ENCODE measurements at places on chromosomes 5 and 9.

- DNase-seq = no peak
Observed at GRCh38 chr5:169549453-169550100, 34.0 kb upstream of the SPDL1 start.

DNA sequence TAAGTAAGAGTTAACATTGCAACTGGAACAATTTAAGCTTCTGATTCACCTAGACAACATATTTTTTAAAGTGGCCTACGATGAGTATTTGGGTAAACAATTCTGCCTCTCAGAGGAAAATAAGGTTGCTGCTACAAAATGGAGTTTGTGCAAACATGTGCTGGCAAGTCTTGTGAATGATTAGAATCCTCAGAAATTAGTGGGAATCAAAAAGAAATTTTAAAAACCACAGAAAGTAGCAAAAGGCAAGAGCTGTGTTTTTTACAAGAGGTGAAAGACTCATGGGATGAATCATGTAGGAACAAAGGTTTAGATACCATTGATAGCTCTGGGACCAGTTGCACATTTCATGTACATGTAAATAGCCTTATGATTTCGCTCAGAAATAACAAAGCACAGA, 561.6 kb downstream of the TAF11L14 start:
- DNase-seq = no peak

- DNase-seq = no peak
Observed at GRCh38 chr5:69268899-69269298, 34.2 kb downstream of the CDK7 start.

DNA sequence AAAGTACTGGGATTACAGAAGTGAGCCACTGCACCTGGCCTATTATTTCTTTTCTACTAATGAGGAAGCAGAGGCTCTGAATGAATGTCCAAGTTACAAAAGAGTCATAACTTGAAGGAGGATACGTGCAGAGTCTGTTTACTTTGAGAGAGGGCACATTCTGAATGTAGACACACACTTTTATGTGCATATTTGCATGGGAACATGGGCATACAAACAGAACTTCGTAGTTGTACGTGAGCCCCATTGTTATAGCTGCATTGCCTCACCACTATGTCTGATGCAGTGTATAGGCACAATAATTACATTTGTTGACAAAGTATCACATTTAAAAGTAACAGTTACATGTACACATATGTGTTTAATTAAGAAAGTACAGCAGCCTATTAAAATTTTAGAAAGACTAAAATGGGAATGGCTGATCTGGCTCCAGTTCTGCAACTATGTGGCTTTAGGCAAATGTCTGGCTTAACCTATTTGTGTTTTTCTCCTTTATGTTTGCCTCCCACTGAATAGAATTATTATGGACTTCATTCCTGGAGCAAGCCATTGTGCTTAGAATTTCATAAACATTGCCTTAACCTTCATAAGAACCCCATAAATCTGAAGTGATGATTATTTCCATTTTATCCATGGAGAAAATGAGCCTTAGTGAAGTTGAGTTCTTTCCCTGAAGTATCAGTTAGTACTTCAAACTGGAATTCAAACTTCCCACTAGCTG, 3.0 kb upstream of the DPYSL3 start:
- no peak for DNase-seq

DNA sequence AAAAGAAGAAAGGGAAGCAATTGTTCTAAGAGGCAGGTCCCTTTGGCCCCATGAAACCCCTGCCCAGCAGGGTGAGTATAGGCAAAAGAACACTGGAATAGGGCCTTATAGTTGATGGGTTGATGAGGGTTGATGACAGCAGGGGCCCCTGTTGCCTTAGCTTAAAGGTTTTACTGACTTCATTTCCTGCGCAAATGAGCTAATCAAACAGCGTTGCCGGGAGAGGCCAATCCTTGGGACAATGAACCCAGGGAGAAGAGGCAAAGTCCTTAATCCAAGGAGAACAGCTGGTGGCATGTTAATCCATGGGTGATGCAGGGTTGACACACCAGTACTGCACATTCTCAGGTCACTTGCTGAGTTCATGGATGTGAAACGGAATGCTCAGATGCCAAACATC, 22.0 kb upstream of the EPB41L4B start:
- DNase-seq = no peak

DNA sequence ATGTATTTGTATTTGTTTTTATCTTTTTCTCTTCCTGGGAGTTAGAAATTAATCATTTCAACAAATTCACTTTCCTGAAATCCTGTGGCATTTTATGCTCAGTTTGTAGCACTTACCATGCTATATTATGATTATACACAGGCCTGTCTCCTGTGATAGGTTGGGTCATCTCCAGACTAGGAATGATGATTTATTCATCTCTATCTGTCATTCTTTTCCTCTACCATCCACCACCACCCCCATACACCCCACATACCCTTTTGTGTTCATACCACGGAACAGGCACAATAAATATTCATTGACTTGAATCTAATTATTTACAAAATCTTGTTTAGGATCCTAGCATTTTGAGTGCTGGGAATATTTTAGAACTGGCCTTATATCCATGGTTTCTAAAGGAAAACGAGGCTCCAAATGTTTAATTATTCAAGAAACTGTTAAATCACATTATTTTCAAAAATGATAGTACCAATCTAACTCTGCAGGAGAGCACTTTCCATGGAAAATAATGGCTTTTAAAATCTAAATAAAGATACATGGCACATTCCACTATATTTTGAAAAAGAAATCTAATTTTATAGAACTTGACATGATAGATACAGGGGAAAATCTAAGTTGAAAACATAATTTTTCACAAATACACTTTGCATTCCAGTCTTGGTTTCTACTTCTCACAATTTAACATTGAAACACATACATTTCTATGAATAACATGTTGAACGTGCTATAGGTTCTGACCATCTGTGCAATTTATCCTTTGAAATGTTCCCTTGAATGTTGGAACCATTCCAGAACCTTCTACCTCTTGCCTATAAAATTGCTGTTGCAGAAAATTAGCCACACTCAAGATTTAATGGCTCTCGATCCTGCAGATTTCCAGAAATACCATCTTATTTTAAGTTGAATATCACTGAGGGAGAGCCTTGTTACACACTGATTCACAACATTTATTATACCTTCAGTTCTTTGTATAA, 89.3 kb downstream of the STARD4 start:
- no peak for DNase-seq

DNA sequence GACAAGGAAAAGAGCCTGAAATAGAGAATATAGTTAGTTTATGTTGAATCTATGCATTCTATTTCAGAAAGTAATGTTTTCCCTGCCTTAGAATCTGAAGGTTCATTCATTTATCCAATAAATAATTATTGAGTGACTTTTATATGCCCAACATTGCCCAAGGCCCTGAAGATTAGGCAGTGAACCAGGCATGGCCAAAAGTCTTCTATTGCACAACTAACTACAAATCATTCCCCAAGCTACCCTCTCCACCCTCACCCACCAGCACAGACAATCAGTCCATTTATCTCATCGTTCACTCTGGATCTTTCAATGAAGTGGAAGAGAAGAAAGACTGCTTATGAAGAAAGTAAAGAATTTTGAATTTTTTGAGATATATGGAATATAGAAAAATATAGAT, 268.4 kb downstream of the PLK2 start:
- no peak for DNase-seq

DNA sequence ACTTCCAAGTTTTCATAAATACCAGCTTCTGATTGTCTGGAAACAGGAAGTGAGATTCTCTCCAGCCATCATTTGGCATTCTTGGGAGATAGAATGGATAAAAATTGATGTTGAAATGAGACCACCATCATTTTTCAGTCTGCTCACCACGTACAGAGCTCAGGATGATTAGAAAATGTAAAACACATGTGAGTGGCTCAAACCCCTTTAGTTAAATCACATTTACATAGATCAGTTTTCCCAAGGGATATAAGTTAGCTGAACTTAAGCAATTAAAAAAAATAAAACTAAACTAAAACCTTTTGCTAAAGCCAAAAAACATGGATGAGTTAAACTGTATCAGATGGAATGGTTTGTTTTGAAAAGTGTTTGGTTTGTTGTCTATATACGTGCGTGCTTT, 37.1 kb upstream of the GDNF start:
- DNase-seq = no peak

DNA sequence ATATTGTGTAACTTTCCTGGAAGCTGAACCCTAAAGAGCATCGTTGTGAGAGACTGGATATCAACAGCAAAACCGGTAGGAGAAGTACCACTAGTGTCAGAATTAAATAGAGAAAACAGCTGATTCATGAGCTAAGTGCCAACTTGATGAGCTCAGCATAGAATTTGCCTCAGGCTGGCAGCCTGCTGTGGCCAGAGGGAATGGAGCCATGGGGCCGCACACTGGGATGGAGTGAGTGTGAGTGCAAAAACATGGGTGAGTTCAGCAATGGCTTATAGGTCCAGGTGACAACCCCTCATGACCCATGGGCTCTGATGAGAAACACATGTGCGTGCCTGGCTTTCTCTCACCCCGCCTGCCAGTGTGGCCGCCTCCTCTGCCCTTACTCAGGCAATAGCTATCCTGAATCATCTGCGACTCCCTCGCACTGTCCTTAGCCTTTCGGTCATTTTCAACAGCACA, 25.4 kb downstream of the ADAMTS16 start:
- peak; percentile 36 for DNase-seq

- DNase-seq = no peak
Observed at GRCh38 chr5:57680686-57681085, 198.1 kb upstream of the ACTBL2 start.

GRCh38 chr9:114108016-114108833, 9.1 kb upstream of the KIF12 start:
- peak; percentile 83 for DNase-seq

DNA sequence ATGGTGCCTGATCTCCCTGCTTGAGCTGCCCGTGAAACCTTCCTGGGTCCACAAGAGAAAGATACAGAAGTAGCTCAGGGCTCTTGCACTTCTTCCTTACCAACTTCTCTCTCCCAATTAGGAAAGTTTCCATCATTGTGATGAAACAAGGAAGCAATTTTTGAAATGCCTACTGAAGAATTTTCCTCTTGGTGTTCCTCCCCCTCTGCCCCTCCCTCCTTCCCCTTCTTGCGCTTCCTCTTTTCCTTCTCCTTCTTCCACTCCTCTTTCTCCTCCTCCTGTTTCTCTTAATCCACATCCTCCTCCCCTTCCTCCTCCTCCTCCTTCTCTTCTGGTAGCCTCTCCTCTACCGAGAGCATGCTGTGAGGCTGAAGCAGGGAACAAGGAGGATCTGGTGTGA, 36.3 kb upstream of the OTULINL start:
- no peak for DNase-seq

DNA sequence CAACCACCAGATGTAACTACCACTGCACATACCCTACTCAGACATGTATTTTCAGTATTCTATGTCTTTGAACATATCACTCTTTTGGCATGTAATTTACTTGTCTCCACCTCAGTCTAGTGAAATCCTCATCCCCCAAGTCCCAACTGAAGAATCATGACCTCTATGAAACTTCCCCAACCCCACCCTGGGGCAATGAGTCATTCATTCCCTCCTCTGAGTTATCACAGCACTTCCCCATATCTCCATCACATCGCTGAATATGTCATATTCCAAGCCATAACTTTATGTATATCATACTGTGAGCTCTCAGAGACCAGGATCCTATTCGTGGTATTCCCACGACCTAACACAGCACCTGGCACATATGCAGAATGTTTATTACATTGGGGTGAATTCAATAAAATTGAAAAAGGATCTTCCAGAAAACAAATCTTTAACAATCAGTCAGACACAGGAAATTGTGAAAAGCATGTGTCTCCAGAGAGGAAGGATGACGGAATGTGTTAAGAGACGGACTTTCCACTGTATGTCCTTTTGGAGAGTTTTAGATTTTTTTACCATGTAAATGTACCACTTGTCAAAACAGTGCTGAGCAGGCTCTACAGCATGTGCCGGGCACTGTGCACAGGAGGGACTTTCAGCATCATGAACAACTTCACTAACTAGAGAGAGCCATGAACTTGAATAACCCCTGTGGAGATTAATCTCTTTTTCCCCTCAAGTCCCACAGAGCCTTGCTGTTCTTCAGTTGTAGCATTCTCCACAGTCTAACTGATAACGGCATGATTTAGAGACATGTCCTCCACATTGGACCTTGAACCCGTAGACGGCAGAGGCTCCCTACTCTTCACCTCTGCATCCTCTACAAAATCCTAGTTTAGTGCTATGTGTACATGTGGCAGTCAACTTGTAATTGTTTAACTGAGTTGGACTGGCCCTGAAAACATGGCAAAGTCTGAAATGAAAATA, 213.5 kb downstream of the GLIS3 start:
- DNase-seq = no peak

Measured in astrocyte of the spinal cord (primary cell).